KG1 (cell line): ENCODE measurements at places on chromosomes 16 and 17.

- DNase-seq, result no peak
Observed at GRCh38 chr16:69481901-69482341, 57.5 kb downstream of the CYB5B start.

DNA sequence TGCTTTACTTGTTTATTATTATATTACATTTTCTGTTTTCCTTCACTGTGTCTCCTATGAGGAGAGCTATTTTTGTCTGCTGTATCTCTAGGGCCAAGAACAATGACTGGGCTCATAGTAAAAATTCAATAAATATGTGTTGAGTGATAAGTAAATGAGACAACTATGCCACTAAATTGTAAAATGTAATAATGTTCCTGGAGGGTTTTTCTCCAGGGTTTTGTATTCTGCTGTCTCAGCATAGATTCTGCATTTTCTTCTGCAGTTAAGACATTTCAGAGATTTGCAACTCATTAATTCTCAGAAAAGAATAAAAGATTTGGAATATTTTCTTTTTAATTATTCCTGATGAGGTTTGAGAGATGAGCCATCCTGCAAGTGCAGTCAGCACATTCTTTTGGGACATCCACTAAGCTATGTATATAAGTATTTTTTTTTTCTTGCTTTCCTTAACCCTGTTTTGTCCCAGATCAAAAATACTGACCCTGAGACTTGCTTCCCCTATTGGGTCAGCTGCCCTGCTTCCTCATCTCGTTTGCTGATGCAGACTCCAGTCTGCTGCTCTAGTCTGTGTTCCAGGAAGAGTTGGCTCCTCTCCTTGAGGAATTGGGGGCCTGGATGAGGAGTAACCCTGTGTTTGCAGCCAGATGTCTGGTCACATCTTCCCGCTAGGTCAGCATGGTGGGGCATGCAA, 122.9 kb downstream of the ABCA8 start:
- no peak for DNase-seq

GRCh38 chr17:46976626-46977270, 2.3 kb downstream of the RPRML start:
- DNase-seq, result no peak

DNA sequence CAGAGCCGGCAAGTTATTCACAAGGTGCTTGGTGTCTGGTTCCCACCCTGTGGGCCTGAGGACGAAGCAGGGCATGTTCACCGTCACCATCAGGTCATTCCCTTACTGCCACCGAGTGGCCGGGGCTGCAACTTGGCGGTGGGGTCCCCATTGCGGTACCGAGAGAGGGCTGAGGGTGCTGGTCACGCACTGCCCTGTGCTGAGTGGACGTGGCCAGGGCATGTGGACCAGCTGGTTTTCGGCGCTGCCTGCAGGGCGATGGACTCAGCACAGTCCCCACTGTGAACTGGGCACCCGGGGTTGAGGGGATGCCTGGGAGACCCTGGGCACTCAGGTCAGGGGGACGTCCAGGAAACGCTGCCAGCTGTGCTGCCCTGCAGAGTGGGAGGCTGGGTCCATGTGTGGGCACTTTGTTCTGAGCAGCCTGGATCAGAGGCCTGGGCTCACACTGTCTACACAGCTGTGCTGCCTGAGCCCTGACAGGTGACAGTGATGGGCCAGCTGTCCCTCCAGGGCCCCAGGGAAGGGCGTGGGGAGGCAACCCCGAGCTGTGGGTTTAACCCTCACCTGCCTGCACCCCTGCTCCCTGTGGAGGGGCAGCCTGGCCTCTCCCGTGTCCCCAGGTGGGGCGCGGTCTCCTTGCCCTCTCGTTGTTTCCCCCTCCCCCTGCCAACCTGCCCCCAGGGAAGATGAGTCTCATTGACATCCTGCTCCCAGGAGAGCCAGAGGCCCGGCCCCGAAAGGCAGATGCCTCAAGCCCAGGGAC, 39.3 kb upstream of the GNG13 start:
- DNase-seq, result no peak

GRCh38 chr17:60750640-60751039, 73.0 kb downstream of the BCAS3 start:
- DNase-seq, result no peak

GRCh38 chr17:27281438-27281837, 12.5 kb upstream of the WSB1 start:
- no peak for DNase-seq

GRCh38 chr17:44353672-44354331, 8.7 kb downstream of the GRN start:
- DNase-seq, result no peak

- DNase-seq, result no peak
Observed at GRCh38 chr17:72399608-72400487, 279.0 kb downstream of the SOX9 start.

DNA sequence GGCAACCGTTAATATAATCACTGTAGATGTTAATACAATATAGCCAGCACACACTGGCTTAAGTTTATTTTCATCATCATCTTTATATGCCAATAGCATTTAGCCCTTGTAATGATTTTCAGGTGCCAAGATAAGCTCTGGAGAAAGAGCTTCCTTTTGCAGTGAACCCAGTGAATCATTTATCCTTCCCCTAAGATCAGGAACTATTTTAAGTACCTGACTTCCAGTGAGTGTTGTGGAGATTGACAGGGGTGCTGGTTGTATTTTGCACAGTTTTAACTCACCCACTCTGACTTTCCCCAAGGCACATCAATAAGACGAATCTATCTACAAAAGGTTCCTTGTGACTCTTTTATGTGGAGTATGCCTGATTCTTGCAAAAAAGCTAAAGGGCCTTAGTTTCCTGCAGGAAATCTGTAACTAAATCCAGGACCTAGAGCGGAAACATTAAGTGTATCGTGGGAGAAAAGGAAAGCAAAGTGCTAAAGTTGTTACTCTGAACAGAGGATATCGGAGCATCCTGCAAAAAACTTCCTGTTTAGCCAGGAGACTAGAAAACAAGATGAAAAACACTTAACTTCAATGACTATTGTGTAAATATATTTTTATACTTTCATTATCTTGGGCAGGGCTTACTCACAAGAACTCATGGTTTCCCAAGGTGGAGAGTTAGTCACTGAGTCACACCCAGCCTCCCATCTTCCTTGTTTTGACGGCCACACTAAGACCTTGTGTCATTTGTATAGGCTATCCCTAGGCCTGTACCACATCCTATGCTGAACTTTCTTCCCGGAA, 183.6 kb downstream of the MAP2K6 start:
- DNase-seq, result no peak

- DNase-seq, result peak; percentile 71
Observed at GRCh38 chr16:17474572-17474971, 3.8 kb upstream of the XYLT1 start.

DNA sequence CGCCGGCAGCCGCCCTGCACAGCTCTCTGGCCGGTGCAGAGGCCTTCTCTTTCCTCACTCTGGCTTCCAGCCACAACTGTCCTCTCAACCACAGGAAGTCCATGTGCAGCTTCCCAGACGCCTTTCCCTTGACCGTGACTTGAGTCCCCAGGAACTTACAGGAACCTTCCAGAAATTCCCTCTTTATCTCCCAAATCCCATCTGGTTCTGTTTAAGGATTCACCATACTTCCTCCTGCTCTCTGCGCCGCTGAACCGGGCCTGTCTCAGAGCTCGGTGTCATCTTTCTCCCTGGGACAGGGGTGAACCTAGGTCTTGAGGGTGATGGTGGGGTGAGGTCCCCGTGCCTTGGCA, 65.2 kb upstream of the ZNF469 start:
- no peak for DNase-seq

GRCh38 chr17:1506649-1507267, 9.7 kb downstream of the INPP5K start:
- DNase-seq, result no peak

DNA sequence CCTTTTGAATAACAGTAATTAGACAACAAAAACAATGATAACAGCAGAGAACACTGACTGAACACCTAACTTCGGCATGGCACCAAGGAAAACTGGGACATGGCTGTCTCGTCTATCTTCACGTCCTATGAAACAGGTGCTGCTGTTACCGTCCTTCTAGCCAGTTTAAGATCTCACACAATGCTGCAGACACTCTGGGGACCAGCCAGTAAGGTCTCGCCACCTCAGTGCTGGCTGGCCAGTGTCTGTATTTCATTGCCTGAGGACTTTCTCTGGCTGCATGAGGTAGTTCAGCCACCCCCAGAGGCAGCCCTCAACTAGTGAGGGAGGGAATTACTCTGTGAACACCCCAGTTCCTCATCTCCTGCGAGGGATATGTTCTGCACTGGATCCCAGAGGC, 57.6 kb downstream of the AMFR start:
- no peak for DNase-seq

- DNase-seq, result no peak
Observed at GRCh38 chr16:85491058-85491771, 121.9 kb upstream of the GSE1 start.

DNA sequence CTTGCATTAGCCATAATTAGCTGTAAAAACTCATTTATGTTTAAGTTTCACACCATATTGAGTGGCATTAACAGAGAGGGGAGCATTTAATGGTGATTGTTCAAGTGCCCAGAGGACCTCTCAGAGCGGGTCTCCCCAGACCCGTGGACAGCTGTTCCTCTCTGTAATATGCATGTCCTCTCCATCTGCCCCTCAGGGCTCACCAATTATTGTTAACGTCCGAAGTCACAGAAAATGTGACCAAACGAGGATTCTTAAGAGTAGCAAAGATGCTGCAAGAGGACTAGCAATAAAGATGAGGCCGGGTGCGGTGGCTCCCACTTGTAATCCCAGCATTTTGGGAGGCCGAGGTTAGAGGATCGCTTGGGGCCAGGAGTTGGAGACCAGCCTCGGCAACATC, 130.2 kb downstream of the CPPED1 start:
- no peak for DNase-seq

GRCh38 chr17:52831536-52831935, 673.0 kb upstream of the CA10 start:
- DNase-seq, result no peak

GRCh38 chr16:51418258-51418657, 267.2 kb upstream of the SALL1 start:
- DNase-seq, result no peak

DNA sequence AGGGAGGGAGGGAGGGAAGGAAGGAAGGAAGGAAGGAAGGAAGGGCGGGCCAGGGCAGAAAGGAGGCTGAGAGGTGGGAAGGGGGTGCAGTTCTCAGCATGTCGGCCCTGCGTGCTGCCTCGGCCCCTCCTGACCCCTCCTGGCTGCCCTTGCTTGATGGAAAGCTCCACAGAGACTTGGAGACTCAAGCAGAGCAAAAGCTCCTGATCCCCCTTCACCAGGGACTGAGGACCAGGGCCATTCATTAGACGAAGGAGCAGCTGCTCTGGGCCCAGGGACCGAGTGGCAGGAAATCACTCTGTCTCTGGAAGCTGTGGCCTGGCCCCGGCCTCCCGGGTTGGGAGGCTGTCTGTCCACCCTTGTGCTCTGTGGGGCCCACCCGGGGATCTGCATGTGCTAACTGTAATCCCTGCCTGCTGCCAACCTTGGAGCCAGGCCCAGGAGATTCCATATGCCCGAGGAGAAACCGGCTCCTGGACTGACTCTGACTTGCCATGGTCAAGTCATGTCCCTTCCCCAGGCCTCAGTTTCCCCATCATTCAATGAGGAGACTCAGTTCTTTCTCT, 27.4 kb upstream of the C1QL1 start:
- DNase-seq, result no peak

DNA sequence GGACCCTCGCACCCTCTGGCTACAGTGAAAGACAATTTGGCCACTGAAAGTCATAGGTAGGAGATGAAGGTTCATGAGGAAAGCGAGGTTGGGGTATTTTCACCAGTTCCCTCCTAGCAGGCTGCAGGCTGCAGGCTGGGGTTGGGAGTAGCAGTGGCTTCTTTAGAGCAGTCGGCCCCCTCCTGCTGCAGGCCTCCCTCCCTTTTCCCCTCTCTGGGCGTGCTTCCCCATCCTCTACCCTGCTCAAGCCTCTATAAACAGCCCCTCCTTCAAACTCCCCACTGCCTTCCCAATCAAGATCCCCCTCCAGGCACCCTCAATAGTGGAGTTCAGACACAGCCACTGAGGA, 41.8 kb downstream of the GAS7 start:
- DNase-seq, result no peak

DNA sequence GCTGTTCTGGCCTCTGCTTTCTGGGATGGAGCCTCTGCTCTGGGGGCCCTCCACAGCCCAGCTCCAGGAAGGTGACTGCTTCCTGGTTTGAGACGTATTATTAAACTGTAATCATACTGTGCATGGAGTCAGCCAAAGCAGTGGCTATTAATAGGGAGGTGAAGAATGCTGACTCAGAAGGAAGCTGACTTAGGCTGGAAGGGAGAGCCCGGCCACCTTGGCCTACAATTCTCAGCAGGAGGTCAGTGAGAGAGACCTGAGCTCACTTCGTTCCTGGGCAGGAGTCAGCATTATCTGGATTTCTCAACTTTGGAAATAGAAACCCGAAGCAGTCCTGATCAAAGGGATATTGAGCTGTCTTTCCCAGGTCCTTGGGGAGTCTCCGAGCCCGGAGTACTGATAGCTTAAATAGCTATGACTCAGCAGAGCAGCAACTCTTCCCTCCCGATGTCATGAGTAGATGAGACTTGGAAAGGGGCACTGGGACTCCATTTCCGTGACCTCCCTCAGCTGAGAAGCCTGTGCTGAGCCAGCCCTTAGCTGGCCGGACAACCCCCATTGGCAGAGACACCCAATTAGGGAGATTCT, 91.8 kb downstream of the YPEL2 start:
- no peak for DNase-seq

GRCh38 chr17:75843577-75844529, at the start of gene UNC13D:
UNC13D (minus strand) TSS chr17:75844404; CDS start chr17:75844337, 67 bp downstream.
- peak; percentile 65 for DNase-seq

- no peak for DNase-seq
Observed at GRCh38 chr16:81848306-81848853, 69.3 kb downstream of the PLCG2 start.

DNA sequence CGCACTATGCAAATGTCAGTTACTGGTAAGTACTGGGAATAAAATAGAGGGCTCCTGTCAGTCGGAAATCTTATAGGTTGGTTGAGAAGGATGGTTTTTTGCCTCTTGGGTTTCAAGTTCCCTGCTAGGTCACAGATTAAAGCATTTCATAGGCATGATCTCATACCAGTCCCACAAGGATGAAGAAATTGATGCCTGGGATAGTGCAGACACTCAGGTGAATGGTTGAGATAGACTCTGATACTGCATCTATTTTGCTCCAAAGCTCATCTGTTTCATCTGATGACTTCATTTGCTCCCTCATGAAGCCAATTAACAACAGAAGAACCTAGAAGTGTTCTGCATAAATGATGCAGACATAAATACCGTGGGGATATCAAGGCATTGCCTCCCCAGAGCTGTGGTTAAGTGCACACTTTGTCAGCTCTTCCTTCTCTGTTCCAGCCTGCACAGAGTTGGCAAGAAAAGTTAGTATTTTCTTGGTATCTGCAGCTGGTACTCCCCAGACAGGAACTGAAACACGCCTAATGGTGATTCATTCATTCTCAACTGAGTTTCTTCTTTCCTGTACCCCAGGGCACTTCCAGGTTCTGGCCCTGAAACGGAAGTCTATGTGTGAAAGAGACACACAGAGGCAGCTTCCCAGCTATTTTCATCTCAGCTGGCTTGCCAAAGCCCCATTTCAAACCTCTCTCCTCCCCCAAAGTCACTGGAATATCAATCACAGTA, 418.3 kb upstream of the SALL1 start:
- DNase-seq, result peak; percentile 75

GRCh38 chr16:83727018-83727417, 80.8 kb upstream of the HSBP1 start:
- DNase-seq, result peak; percentile 36
